ENCODE measurements at places on chromosomes 12 and 14.

GRCh38 chr14:53367644-53368026 is 214.5 kb upstream of the DDHD1 start:
- no peak for DNase-seq

- DNase-seq = peak; percentile 77
Measured at GRCh38 chr14:74583689-74584434, 28.2 kb downstream of the LTBP2 start.

GRCh38 chr12:27434673-27435565 is 11.6 kb upstream of the SMCO2 start:
- DNase-seq = no peak

GRCh38 chr12:62530596-62530995 is 64.0 kb downstream of the MON2 start:
- peak; percentile 66 for DNase-seq

DNA sequence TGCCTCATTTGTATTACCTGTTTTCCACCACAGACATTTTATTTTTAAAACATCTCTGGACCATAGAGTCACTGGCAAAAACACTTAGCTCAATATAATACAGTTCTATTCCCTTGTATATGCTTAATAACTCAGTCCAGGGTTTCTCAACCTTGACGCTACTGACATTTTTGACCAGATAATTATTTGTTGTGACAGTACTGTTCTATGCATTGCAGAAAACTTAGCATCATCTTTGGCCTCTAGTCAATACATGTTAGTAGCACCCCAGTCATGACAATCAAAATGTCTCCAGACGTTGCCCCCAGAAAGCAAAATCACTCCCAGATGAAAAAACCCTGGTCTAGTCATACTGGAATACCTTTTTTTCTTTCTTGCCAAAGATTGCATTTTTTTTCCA is 174.7 kb downstream of the TMEM132D start:
- no peak for DNase-seq

GRCh38 chr14:65446159-65446558 is 33.6 kb downstream of the FUT8 start:
- no peak for DNase-seq

GRCh38 chr12:58877243-58877743 is 43.0 kb downstream of the LRIG3 start:
- DNase-seq = peak; percentile 99

- DNase-seq = no peak
Measured at GRCh38 chr12:117564881-117565280, 203.5 kb upstream of the NOS1 start.
